ENCODE measurements at places on chromosomes 6 and 20. TPM values are rescaled to one million over a fixed set of nuclear protein-coding genes. Genes with fewer than 3 reads are reported as not detected.

The BTNL2 gene
- total RNA-seq = not detected

The CAP2 gene
- 3.6 TPM for total RNA-seq

The CNKSR3 gene
- total RNA-seq = 10.8 TPM

The CLVS2 gene
- under 0.01 TPM for total RNA-seq
